Panc1 (cell line): ENCODE measurements at places on chromosomes 3 and 15. TPM values are rescaled to one million over a fixed set of nuclear protein-coding genes. Genes with fewer than 3 reads are reported as not detected.
A peak's percentile ranks its signal among the peaks of the same experiment; 100 is the strongest.

- no peak for DNase-seq
These were observed 36.8 kb upstream of the KLHL25 start for GRCh38 chr15:85831415-85832113.

GRCh38 chr3:190556351-190556750 lies 42.5 kb downstream of the IL1RAP start:
- no peak for DNase-seq

DNA sequence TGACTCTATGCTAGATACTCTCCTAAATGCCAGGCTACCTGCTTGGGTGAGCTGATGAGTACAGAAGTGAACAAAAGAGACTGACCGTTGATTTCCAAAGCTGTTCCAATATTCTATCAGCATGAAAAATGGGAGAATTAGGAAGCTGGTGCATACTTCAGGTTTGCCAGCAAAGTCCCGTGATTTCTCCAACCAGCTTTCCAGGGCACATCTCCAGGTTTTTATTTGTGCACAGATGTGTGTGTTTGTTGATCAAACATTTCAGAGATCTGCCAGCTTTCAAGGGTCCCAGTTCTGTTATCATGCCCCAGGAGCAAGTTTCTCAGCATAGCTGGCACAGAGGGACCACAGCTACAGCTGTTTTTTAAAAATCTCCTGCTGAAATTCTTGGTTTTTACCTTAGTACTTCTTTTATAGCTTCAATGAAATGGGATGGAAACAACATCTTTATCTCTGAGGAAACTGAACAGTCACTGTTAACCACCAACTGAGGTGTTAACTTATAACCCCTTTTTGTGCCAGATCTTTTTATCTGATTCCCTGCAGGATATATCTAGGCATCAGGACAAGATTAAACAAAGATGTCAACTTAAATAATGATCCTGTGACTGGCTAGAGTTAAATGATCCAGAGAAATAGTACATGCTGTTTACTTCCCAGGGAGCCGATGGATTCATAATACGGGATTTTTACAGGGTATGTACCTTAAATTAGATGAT lies 380.8 kb downstream of the GRM7 start:
- DNase-seq = no peak

DNA sequence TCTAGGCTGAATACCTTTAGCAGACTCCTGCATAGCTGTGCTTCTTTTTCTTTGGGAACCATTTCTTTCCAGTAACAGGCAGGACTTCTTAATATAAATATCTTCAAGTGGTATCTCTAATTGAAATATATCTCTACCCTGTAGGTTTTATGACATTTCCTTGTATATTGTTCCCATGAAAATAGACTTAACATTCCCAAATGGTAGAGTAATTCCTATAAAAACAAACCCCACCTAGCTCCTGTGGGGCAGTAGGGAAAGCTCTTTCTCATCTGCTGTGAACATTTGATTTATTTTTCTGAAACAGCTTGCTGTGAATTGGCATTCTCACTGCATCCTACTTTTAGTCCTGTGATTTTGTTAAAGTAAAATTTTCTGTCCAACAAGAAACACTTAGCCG lies 20.8 kb downstream of the SELENOT start:
- no peak for DNase-seq

DNA sequence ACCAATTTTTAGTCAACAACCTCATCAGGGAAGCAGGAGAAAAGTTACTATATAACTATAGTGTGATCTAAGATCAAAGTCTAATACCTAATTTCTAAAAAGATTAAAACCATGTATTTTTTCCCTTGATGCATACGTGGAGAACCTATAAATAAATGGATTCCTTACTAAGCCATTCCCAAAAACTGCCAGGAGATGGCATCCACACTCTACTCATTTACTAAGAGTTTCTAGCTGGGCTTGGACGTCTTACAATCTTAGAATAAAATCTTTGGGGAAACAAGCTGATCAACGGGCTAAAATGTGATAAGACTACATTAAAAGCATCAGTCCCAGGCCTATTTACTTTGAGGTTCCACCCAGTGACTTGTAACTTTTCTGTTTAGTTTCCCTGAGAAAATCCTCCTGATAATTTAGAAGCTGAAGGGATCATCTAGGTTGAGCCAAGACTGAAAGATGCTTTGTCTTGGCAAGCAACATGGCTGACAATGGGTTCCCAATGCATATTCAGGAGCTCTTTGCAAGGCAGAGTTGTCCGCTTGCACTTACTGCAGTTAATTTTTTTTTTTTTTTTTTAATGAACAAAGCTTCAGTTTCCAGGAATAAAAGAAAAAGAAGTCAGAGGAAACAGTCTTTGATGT lies 85.5 kb upstream of the FGF12 start:
- DNase-seq = peak; percentile 50

DNA sequence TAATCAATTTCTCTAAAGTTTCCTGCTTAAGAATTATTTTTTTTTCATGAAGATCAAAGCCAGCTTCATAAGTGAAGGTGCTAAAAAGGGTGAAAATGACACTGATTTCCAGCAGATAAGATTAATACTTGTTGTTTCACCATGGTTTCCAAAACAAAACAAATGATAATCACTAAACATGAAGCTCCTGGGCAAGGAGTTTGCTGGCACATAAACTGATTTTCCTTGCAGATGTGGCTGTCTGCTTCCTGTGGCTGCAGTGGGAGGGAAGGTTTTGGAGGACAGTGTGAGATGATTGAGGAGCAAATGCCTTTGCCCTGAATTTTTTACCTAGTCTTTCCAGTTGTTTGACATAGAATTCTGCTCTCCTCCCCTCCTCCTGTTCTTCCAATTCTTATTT lies 228.8 kb downstream of the DIPK2A start:
- DNase-seq = no peak

DNA sequence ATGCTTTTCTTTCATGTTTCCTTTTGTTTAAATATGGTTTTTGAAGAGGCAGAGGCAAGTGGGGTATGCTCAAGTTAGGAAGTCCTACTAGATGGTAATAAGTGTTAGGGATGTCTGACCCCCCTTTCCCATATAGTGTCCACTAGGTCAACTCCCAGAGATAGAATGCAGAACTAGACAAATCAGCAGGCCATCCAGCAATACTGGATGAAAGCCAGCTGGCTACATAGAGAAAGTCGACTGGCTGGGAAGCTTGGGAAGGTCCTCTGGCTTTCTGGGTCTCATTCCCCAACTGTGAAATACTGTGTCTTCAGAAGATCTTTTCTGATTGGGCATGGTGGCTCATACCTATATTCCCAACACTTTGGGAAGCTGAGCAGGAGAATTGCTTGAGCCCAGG lies 113.8 kb downstream of the SNRK start:
- DNase-seq = no peak

GRCh38 chr3:197375001-197375441 lies 76.6 kb upstream of the DLG1 start:
- no peak for DNase-seq

DNA sequence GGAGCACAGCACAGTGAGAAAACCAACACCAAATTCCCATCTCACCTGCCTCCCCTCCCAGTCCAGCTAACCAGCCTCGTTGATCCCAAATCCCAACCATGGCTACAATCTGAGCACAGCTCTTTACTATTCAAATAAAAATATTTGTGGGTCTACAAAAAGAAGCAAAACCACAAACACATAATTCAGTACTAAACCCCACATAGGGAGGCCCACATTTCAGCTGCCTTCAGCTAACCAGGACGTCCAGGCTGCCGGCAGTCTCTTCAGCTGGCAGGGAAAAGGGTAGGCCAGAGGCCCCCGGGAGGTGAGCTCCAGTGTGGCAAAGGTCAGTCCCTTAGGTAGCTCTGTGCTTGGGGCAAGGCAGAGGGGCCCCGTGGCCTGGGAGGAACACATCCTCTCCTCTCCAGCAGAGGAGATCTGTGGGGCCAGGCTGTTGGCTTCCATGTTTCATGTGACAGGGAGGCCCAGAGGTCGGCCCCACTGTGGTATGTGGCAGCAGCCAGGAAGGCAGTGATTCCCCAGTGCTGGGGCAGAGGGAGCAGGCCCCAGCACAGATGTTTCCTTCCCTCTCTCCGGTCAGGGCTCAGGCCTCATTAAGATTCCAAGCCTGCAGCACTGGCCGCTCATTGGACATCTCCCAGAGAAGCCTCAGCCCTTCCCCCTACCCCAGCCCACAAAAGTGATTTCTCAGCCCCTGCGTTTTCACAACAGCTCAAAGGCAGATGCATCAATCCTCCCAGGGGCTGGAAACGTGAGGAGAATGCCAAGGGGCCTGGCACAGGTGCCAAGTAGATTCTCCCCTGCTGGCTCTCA lies 381.4 kb downstream of the NTRK3 start:
- DNase-seq = no peak

DNA sequence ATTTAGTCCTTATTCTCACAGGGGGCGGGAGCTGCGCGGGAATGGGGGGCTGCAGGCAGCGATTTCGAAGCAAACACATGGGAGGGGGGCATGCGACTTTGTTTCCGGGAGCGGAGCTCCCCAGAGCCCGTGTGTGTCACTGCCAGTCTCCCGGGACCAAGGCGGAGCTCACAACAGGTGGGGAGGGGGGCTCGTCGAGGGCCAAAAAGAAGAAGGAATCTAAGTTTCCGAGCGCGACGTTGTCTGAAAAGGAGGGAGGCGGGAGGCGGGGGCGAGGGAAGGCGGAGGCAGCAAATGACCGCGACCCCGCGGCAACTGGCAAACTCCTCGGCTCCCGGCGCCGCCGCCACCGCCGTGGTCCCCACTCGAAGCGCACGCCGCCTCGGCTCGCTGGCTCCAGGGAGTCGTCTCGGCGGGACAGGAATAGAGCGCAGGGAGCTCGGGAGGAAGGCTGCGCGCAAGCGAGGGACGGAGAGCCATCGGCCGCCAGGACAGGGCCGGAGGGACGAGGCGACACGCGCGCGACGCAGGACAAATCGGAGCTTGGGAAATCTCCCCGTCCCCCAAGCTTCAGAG lies 1.4 kb downstream of the FOXP1 start:
- DNase-seq = no peak

DNA sequence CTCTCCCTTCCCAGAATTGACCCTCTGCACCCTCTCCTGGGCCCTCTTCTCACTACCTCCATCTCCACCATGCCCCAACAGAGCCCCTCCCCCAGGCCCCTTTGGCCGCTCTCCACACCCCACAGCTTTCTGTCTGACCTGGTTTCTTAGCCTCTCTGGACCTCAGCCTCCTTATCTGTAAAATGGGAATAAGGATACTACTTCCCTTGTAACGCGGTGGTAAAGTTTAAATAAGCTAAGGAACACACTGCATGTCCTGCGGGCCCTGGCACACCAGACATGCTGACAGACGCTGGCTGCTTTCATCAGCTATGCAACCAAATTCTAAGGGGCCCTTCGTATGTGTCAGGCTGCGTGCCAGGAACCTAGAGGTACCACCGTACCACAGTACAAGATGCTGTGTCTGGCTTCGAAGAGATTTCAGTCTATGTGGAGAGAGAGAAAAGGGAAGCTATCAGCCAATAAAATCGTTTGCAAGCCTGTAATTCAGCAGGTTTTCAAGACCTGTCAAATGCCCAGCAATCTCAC lies 777 bp upstream of the SLC51A start:
- no peak for DNase-seq

The ITGB5 gene
- total RNA-seq = 446 TPM

The POMGNT2 gene
- 10.1 TPM for total RNA-seq

The TICRR gene
- total RNA-seq = 20.5 TPM

The ARPP21 gene
- not detected for total RNA-seq
